CD4-positive, alpha-beta T cell treated with Interferon gamma for 1 hour (primary cell): ENCODE measurements at places on chromosomes 5 and 9.

DNA sequence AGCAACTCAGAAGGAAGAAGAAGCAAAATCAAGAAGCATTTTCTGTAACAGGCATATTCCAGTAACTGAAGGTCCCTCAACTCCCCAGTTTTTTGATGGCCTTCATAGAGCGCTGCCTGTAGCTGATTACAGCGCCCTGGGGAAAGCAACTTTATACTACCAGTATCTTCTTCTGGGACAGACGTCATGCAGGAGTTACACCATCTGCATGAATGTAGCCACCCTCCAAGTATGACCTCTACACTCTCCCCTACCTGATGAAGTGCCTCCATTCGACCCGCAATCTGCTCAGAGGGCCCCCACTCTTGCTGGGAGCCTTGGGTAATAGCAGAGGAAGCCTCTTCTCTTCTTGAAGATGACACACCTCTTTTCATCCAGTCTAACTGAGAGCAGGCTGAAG is 21.0 kb upstream of the SH3TC2 start:
- DNase-seq: no peak

DNA sequence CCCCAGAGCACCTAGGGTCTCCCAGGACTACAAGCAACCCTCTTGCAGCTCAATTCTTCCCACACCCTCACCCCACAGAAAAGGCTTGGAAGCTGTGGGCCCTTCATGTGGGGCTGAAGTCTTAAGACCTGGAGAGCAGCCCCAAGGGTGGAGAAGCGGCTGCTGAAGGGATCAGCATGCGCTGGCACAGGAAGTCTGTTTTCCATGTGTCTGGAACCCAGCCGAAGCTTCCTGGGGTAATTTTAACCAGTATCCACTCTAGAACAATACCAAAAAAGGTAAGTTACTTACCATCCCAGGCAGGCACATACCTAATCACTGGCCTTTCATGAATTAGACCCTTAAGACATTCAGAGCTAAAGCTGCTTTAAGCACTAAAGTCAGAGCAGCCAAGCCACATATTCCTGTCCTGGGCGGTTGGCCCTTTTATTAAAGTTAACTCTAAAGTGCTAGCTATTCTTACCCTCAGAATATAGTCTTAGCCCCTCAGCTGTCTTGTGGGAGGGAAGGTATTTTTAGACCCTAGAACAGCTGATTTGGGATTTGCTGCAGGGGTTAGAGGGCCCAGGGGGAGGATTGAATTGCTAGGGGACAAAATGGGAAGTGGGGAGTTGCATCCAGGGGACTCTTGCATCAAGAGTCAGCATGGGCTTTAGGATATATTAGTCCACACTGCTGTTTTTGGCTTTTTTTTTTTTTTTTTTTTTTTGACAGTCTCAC is 6.9 kb downstream of the IL17B start:
- DNase-seq: no peak

DNA sequence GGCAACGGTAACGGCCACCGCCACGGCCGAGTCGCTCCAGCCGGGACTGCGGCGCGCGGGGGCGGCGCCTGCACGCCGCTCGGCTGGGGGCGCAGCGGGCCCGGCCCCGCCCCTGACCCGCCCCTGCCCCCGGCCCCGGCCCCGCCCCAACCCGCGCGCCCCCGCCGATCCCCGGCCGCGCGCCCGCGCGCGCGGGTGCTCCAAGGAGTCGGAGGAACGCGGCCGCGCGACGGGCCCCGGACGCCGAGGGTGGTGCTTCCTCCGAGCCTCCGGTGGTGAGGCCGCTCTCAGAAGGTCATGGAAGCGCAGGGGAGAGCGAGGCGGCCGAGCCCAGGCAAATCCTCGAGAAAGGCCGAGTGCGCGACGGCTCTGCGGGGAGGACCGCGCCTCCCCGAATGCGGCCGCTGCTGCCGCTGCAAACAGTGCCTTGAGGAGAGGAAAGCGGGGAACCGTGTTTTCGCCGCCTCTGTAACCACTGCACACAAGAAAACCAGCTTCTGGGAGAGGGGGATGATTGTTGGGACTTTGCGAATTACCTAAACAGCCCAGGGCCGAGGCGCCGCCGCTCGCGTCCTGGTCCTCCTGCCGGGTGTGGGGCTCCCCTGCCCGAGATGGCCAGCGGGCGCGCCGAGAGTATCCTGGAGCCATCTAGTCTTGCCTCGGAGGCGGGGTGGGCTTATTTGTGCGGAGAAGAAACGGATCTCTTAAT is at the start of gene LIFR:
LIFR (minus strand) TSS at position 48 of the 709 bp plus-strand sequence. CDS start 25,999 bp downstream, outside the sequence.
- DNase-seq: peak; percentile 1

- no peak for DNase-seq
Observed at GRCh38 chr5:21574438-21574837, 1278.7 kb downstream of the CDH12 start.

DNA sequence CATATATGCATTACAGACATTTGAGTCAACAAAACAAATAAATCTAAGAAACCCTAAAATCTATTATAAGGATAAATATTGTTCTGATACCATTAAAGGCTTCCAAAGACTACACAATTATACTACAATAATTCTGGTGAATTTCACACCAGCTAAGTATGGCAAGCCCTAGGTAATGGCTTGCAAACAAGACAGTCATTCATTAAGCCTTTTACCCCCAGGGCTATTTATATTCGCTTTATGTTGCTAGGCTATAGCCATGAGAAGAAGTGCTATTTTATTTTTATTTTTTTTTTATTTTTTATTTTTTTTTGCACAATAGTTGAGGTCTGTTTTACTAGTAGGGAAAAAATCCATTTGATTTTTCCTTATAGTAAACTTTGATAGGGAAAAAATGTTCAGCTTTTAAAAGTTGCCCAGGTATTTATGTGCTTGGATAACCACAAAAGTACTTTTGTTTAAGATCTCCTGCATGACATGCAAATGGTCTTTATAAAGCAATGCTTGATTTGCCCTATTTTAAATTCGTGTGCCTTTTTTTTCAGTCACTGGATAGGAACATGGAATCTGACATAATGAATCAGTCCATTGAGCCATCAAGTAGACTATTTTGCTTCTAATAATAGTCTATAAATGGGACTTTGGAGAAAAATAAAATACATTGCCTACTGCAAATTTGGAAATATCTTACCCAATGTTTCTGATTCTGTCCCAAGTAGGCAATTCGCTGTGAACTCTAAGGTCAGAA is 946.3 kb upstream of the COX7C start:
- DNase-seq: no peak

DNA sequence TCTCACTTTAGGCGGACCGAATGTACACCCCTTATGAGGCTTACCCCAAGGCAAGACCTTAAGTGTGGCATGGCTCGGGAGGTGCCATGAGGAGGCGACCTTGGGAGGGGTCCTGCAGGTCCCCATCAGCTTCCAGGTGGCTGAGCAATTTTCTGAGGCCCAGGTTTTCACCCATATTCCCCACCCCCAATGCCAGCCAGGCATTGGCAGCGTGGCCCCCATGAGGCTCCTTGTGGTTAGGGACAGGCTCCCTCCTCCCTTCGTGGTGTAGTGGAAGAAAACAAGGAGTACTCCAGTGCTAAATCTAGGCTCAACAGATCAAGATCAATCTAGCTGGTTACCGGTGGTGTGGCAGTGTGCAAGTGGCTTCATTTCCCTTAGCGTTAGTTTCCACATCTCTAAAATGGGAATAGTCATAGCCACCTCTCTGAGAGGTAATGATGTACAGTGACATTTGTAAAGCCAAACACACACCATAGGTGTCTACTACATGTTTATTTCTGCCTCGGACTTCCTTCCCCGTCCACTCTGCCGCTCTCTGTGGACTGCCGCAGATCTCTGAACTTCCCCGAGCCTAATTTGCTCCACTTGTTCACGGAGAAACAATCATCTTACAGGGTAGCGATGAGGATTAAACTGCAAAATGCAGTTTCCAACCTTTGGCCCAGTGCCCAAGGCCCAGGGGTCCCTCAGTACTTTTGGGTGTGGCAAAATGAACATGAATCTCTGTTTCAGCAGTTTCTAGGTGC is 8.4 kb downstream of the LHX2 start:
- DNase-seq: no peak

DNA sequence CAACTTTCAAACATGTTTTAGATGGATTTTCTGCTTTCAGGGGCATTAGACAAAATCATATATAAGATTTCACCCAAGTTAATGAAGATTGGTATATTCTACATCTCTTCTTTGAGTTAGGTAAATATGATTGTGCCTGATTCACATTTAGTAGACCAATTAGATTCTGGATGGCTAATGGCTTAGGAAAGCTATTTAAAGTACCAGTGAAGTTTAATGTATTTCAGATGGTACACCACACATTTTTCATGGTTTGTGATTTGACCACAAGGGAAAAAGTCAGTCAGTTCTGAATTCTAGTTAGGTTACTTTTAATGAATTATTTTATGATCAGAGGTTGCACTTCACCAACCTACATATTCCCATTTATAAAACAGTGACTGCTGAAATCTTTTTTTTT is 409.7 kb downstream of the ADGRV1 start:
- DNase-seq: no peak

DNA sequence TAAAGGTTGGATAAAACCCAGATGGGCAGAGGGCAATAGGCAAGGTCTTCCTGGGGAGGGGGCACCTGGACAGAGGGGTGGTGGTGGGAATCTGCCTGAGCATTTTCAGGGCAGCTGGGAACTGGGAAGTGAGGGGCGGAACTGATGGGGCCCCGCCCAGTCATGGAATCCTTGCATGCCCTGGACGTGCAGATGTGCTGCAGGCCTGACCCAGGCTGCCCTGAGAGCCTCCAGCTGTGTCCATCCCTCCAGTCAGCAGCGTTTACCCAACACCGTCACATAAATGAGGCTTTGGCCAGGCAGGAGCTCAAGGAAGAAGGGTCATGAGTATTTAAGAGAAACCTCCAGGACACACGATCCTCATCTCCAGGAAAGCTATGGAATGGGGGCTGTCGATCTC is 70.3 kb downstream of the DAB2IP start:
- DNase-seq: no peak

- no peak for DNase-seq
Observed at GRCh38 chr5:37834542-37835379, 5.1 kb downstream of the GDNF start.

GRCh38 chr5:105730982-105731381 is 1939.8 kb downstream of the EFNA5 start:
- DNase-seq: no peak

DNA sequence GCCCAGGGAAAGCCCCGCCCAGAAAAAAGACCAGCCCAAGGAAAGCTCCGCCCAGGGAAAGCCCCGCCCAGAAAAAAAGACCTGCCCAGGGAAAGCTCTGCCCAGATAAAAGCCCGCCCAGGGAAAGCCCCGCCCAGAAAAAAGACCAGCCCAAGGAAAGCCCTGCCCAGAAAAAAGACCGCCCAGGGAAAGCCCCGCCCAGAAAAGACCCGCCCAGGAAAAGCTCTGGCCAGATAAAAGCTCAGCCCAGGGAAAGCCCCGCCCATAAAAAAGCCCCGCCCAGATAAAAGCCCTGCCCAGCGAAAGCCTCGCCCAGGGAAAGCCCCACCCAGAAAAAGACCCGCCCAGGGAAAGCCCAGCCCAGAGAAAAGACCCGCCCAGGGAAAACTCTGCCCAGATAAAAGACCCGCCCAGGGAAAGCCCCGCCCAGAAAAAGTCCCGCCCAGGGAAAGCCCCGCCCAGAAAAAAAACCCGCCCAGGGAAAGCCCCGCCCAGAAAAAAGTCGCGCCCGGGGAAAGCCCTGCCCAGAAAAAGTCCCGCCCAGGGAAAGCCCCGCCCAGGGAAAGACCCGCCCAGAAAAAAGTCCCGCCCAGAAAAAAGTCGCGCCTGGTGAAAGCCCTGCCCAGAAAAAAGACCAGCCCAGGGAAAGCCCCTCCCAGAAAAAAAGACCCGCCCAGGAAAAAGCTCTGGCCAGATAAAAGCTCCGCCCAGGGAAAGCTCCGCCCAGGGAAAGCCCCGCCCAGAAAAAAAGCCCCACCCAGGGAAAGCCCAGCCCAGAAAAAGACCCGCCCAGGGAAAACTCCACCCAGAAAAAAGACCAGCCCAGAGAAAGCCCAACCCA is 11.9 kb downstream of the GRIN1 start:
- DNase-seq: peak; percentile 38

- no peak for DNase-seq
Observed at GRCh38 chr5:86964889-86965288, 302.8 kb upstream of the RASA1 start.

DNA sequence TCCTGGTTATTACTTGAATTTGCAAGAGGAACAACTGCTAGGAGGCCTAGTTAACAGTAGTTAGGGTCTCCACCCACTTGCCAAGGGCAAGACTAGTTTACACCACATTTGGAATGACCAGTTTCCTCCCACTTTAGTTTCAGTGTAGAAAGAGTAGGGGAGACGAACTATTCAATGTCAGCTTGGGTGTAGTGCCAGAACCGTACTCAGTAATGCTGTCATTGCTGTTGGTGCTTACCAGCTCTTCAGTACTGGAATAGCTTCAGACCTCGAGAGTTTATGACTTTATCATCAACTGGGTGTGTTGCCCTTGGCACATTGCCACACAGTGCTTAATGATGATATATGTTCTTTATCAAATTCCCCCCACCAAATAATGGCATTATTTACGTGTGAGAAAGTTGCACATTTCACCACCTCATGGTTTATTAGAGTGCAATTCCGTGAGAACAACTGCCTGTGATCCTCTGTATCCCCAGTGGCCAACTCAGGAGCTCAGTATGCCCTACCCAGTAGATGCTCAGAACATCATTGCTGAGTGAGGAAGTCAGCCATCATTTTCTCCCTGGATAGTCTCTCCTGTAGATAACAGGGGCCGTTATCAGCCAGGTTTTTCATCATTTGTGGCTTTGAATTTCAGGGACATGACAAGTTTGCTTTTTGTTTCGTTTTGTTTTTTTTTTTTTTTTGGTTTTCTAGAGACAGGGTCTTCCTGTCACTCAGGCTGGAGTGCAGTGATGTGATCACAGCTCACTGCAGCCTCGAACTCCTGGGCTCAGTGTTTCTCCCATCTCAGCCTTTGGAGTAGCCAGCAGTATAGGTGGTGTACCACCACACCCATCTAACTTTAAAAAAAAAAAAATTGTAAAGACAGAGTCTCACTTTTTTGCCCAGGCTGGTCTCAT is 67.3 kb downstream of the DOCK8 start:
- no peak for DNase-seq

DNA sequence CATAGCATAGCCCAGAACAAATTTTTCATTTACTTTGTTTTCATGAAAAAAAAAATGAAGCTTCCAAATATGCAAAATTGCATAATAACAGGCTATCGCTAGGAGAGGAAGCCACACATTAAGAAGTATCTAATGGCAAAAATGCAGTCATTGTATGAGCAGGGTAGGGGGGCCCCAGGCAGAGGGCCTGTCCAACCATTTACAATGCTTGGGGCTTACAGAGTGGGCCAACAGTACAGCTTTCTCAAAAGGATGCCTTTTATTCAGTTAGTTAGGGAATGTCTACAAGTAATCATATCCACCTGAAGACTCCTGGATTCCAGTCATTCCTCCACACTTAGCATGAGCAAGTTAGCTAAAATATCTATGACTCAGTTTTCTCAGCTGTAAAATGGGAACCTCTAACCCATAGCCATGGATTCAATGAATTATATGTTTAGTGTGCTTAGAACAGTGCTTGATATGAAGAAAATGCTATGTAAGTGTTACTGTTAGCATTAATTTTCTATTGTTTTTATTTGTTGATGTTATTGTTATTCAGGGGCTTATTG is 117.7 kb downstream of the GAS1 start:
- DNase-seq: no peak

- no peak for DNase-seq
Observed at GRCh38 chr5:151280443-151280842, 23.1 kb downstream of the SLC36A3 start.
